Left cardiac atrium (tissue), 4 donors: ENCODE measurements at places on chromosomes 3 and 15. TPM values are rescaled to one million over a fixed set of nuclear protein-coding genes. Genes with fewer than 3 reads are reported as not detected.

- DNase-seq: no peak
Observed at GRCh38 chr3:193317682-193318300, 60.8 kb downstream of the ATP13A5 start.

DNA sequence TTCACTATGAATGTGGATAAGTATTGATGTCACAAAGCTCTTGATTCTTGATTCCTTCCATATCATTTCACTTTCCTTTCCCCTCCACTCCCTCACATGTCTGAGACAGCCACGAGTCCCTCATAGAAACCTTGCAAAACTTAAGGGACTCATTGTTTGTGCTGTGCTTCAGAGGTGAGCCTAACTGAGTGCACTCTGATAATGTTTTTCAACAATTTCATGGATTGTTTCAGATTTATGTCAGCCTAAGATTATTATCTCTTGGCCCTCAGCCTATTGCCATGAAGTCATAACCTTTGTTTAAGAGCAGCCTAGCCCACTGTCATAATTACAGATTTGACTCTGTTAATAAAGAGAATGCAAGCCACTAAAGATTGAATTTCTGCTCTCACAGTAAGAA, 363.6 kb downstream of the MECOM start:
- no peak for DNase-seq

DNA sequence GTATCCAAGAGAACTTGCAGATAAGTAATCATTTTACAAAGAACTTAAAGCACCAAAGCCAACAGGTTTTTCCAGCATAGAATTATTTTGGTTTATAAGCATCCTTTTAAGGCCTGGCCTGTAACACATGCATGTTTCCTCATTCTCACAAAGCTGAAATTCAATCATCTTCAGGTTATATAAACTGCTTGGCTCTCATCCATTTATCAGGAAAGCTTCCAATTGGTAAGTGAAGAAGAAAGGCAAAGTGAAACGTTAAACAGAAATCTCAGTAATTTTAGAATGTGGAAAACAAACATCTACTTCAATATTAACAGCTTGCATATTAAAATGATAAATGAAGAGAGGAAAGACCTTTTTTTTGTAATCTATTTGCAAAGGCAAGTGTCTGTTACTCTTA, 1.6 kb downstream of the SERP1 start:
- DNase-seq: no peak

- DNase-seq: no peak
Observed at GRCh38 chr3:77931255-77932009, 891.5 kb downstream of the ROBO2 start.

DNA sequence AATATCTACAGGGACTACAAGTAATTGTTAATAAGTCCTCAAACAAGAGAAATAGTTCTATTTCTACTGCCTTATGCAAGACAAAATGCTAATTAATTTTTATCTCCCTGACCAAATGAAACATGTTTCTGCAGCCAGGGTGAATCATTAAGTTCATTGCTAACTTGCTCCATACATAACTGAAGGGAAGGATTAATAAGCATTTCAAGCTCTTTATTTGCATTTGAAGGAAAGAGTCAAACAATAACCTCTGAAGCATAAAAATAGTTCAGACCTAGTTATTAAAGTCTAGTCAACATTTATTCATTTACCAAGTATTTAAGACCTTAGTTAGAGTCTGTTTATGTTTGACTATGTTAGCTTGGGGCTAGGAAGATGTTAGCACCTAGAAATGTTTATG, 120.0 kb downstream of the ATP1B3 start:
- DNase-seq: no peak

DNA sequence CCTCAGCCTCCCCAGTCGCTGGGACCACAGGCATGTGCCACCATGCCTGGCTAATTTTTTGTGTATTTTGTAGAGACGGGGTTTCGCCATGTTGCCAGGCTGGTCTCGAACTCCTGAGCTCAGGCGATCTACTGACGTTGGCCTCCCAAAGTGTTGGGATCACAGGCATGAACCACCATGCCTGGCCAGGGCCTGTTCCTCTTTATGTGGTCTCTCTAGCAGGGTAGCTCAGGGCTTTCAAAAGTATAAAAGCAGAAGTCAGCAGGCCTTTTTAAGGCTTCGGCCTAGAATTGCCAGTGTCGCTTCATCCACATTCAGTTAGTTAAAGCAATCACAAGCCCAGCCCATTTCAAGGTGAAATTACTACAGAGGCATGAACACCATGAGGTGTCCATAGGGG, 7.6 kb downstream of the VHL start:
- DNase-seq: no peak

GRCh38 chr15:95872366-95872771, 458.1 kb upstream of the NR2F2 start:
- DNase-seq: no peak

- no peak for DNase-seq
Observed at GRCh38 chr3:172072543-172072942, 33.2 kb downstream of the FNDC3B start.

GRCh38 chr3:115415246-115415996, 207.9 kb upstream of the GAP43 start:
- no peak for DNase-seq

GRCh38 chr3:148763986-148764935, 63.4 kb upstream of the CPB1 start:
- DNase-seq: no peak

- no peak for DNase-seq
Observed at GRCh38 chr3:105999856-106000255, 131.0 kb upstream of the CBLB start.

DNA sequence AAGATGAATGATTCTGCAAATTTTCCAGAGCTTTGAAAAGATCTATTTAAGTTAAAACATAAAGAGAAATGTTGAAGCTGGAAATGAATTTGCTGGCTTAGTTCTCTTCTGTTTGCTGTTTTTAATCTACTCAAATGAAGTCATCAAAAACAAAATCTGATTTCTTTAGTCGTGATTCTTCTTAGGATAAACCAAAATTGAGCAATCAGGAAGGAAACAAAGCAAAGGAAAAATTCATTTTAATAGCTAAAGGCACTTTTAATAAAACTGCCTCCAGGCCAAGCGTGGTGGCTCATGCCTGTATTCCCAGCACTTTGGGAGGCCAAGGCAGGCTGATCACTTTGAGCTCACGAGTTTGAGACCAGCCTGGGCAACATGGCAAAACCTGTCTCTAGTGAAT, 91.2 kb downstream of the DUT start:
- DNase-seq: no peak

DNA sequence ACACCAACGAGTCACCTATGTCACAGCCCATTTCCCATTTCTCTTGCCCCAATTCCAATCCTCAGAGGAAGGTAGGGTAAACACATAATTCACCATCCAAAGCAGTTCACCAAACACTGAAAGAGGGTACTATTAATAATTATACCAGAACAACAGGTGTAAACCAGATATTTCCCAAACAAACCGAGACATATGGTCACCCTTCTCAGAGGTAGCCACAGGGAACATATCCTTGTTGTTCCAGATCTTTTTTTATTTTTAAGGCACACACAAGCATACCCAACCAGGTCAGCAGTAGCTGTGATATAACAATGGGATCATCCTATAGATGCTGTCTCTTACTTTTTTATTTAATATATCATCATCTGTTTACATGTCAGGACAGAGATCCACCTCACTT, 24.7 kb downstream of the MAGI1 start:
- DNase-seq: no peak

DNA sequence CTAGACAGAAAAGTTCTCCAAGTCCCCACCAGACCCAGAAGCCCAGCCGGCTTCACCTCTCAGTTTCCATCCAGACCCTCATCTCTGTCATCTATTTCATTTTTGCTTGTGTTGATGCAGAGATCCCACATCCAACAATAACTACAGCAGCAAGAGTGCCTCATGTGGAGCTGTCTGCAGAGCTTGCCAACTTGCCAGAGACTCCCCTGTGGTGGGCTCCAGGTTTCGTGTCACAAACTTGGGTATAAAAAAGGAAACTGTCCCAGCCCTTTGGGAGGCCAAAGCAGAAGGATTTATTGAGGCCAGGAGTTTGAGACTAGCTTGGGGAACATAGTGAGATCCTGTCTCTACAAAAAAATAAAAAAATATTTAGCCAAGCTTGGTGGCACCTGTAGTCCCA, 182.4 kb upstream of the ATP10A start:
- no peak for DNase-seq

- DNase-seq: no peak
Observed at GRCh38 chr15:59828861-59829260, 139.7 kb upstream of the BNIP2 start.

DNA sequence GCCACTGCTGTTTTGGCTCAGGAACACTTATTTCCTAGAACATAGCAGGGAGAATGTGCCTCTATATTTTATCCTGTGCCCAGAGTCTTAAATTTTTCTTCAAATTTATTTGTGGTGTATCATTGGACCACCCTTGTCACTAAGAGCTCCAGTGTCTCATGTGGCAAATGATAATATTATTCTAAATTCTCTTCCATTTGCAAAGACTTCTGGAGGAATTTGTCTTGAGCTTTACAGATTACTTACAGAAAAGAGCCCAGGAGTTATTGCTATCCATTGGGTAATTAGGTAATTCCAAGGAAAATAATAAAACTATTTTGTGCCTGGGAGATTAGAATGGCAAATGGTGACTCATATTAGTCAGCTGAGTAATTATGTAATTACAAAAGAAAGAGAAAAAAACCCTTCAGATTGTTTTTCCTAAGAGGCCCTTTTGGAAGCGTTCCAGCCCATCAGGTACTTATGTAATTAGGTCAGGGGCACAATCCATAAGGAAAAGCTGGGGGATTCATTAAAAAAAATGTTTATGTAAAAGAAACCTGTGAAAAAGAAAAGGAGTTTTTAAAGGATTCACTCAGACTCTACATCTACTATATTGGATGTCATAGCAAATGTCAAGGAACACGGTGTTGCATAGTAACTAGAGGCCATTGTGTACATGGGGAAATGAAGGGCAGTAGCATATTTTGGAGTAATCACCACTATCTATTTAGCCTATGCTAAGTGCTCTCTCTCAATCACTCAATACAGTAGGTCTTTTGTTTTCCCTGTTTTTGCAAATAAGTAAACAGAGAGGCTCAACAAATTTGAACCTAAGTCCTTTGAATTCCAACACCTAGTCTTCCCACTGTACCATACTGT, 380.9 kb upstream of the RARB start:
- DNase-seq: no peak

DNA sequence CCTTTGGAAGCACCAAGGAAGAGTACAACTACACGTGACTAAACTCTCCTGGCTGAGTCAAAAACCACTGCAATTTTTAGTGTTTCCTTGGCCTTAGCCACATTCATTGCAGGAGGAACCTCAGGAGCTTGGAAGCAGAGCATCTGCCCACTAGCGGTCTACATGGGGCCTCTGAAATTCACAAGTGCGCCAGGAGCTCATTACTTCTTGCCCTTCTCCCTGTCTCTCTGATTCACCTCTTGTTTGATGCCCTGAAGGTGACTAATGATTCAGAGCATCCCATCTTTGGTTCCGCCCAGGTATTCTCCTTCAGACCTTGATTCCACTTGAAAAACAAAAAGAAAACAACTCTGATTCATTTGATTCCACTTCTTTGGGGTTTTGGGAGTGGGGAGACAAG, 201.1 kb upstream of the LPP start:
- DNase-seq: no peak

DNA sequence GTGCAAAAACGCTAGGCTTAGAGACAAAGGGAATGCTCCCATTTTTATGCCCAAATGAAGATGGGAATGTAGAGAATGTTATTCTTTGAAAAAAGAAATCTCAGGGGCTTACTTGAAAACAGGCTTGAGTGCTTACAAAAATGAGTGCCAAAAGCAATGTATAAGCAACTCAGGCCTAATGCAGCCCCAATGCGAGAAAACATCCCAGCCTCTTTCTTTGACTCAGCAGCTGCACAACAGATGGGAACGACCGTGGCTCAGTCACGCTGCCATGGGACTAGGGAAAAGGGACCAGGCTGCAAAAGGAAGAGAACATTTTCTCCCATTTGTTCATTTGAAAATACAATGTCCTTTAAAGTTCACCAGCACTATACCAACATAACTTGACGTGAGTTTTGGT, 246.4 kb upstream of the LRIG1 start:
- no peak for DNase-seq

DNA sequence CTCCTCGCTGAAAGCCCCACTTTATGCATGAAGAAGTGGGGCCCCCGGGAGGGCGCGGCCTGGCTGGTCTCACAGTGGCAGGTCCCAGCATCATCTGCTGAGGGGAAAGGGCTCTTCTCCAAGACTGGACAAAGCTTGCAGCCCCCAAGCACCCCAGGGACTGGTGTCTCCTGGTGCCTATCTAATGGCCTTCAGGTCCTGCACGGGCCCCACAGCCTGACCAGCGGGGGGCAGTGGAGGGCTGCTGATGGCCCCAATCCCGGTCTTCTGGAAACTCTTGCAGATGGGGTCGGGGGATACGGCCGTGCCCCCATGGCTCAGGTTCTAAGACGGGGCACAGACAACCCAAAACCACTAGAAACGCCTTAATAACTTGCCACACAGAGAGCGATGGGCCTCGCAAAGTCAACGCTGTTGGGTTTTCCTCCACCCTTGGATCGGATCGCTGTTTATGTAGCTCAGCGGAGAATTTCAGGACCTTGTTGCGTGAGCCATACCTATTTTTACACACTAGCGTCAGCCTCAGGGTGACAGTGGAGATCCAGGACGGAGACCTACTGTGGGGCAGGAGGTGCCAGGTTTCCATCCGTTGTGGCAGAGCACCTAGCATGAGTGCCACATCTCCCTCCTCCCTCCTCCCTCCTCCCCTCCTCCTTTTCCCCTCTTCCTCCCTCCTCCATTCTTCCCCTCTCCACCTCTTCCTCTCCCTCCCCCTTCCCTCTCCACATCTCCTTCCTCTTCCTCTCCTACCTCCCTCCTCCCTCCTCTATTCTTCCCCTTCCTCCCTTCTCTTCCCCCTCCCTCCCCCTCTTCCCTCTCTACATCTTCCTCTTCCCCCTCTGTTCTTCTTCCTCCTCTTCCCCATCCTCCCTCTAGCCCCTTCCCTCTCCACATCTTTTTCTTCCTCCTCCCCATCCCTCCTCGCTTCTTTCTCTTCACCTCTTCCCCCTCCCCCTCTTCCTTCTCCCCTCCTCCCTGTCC, 79.3 kb upstream of the ALDH1L1 start:
- peak; percentile 63 for DNase-seq

The POLQ gene
- 0.79 TPM for total RNA-seq

The KNSTRN gene
- total RNA-seq: 7.2 TPM

The SUCNR1 gene
- total RNA-seq: 0.86 TPM

The FOXL2NB gene
- total RNA-seq: not detected

The PIF1 gene
- 0.47 TPM for total RNA-seq

The CLPX gene
- total RNA-seq: 52.5 TPM

The CHAC1 gene
- total RNA-seq: 3.3 TPM

The SERPINI2 gene
- total RNA-seq: 0.71 TPM

The BCL2A1 gene
- total RNA-seq: 1.8 TPM
